ENCODE measurements at places on chromosomes 2 and 18.

DNA sequence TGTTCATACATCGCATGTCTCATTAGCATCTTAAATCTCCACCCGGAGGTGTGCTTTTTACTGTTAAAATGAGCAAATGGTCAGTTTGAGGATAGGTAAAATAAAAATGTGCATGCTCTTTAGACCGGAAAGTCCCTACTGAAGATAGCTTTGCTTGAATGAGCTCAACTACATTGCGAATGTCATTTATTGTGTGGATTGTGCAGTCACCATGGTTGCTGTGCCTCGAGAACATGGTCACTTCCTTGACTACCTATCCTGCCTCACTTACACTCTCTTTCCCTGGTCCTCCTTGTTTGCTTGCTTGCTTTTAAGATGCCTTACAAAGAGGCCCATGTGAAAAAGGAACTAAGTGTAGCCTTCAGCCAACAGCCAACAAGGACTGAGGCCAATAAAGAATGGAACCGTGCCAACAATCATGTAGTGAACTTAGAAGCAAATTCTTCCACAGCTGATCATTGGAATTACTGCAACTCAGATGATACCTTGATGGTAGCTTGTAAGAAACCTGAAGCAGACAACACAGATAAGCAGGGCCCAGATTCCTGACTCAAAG, 72.2 kb upstream of the BARD1 start:
- no peak for DNase-seq

- DNase-seq, result no peak
Observed at GRCh38 chr2:200003444-200003843, 48.1 kb downstream of the MAIP1 start.

DNA sequence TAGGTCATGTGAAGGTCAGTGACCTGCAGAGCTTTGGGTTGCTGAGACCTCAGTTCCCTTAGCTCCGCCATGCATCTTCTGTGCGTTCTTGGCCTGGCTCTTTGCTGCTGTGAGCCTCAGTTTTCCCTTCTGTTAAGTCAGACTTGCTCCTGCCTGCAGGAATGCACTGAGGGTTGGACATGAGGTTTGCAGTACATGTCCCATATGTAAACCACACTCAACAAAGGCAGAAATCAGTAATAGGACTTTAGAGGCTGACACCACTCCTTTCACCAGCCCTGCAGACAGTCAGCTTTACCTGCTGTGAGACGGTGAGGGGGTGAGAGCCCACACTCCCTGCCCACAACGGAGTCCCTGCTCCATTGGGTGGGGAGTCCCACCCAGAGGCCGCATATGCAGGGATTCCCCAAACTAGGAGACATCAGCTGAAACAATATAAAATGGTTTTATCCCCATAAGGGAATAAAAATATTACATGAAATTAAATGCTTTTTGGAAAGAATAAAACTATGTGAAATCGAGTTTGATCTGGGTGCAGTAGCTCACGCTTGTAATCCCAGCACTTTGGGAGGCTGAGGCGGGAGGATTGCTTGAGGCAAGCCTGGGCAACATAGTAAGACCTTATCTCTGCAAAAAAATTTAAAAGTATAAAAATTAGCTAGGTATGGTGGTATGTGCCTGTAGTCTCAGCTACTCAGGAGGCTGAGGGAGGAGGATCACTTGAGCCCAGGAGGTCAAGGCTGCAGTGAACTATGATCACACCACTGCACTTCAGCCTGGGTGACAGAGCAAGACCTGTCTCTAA, 55.1 kb downstream of the MYO7B start:
- DNase-seq, result no peak

GRCh38 chr2:101931402-101931801, 60.4 kb upstream of the IL1R2 start:
- DNase-seq, result no peak

DNA sequence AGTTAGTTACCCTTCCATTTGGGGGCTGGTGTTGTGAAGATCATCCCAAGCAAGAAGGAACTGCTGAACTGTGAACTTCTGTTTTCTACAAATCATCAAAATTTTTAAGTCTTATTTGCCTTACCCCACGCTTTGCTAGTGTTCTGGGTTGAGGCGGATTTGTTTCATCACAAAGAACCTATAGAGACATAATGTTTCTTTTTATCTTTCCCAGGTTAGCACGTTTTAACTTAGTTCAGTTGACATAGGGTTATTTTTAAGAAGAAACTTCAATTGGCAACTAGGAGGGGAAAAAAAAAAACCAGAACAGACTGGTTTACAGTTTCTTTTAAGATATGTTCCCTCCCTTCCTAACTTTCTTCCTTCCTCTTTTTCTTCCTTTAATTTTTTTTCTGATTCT, 31.1 kb upstream of the CERS6 start:
- DNase-seq, result no peak

- no peak for DNase-seq
Observed at GRCh38 chr2:135676031-135676430, 65.6 kb upstream of the UBXN4 start.
